GM12878 (cell line): ENCODE measurements at places on chromosomes 12 and 14. TPM values are rescaled to one million over a fixed set of nuclear protein-coding genes. Genes with fewer than 3 reads are reported as not detected.
A peak's percentile ranks its signal among the peaks of the same experiment; 100 is the strongest.

DNA sequence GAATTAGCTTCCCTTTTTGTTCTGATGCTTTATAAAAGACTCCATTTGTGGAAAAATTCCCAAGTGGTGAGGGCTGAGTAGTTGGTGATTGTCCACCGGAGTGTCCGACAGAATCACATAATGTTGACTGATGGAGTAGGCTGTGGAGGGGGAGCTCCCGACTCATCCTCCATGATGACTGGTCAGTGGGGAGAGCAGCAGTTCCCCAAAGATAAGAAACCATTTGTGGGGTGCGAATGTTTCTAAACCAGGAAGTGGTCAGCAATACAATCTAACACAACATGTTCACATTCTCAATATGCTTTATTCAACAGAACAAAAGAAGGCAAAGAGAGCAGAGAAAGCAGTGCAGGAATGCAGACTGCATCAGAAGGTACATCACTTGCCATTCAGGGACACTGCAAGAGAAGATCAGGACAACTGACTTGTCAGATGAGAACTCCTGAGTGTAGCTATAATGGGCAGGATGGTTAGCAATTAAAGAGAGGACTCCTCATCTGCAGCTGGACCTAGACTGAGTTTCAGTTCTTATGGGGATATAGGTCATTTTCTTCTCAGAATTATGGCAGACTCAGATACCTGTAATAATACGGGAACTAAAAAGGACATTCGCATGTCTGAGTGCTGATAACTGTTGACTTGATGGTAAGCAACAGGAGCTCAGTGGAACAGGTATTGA is 5.4 kb downstream of the KRT6B start:
- no peak overlapping the region for H3K27ac ChIP-seq
- no peak for DNase-seq
- H3K4me1 ChIP-seq, result no peaks in the 10 kb centered on the region
- H3K4me3 ChIP-seq, result no peak overlapping the region
- H3K36me3 ChIP-seq, result no peaks in the 10 kb centered on the region

DNA sequence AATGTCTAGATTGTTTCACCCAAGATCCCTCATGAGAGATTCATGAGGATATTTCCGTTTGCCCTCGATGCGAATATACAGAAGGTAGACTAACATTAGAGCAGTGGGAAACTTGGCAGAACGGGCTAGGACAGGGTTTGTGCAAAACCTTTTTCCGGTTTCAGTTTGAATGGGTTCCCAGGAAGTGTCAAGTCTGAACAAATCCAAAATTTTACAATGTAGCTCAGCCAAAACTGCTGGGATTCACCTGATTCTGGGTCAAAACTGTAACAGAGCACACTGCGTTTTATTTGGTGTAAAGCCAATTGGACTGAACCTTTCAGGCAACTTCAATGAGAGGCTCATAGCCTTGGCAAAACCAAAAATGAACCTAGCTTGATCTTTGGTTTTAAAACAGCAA is 337.8 kb upstream of the DIO2 start:
- H3K27ac ChIP-seq, result no peak overlapping the region
- no peak overlapping the region for H3K4me3 ChIP-seq
- H3K4me1 ChIP-seq, result no peaks in the 10 kb centered on the region
- no peak for DNase-seq

DNA sequence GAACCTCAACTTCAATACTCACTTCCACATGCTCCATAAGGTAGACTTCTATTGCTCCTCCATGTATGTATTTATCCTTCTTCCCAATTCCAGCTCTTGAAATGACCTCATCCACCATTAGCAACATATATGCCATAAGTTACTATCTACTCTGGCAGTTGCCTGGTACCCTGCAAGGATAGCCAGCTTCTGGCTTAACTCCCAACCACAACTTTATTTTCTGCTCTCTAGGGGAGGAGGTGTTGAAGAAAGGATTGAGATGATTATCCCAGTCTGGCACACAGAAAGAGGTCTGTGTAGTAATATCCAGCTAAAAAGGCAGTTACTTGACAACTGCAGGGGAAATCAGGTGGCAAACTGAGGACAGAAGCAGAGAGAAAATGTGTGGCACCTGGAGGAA is 71.5 kb upstream of the MDM1 start:
- no peak for DNase-seq
- no peak overlapping the region for H3K4me3 ChIP-seq
- H3K4me1 ChIP-seq, result no peaks in the 10 kb centered on the region
- H3K27ac ChIP-seq, result no peak overlapping the region

GRCh38 chr12:55818140-55818728 is 393 bp downstream of the ORMDL2 start:
- H3K27ac ChIP-seq, result peak overlapping the region; percentile 38
- peaks cover 10% of the 10 kb centered on the region; the same call in 1 of the 2 replicates for H3K4me1 ChIP-seq
- H3K4me3 ChIP-seq, result peak overlapping the region; percentile 81
- no peaks in the 10 kb centered on the region for H3K27me3 ChIP-seq

DNA sequence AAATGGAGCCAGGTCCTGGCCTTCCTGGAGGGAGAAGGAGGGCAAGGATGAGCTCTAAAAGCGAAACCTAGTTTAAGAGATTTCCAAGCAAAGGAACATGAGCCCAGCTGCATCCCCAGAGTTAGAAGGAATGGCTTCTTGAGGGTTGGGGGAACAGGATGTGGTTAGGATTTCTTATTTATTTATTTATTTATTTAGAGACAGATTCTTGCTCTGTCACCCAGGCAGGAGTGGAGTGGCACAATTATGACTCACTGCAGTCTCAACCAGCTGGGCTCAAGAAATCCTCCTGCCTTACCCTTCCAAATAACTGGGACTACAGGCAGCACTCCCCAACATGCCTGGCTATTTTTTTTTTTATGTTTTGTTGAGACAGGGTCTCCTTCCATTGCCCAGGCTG is 25.3 kb upstream of the TMEM106C start:
- no peak overlapping the region for H3K27ac ChIP-seq
- H3K4me1 ChIP-seq, result no peaks in the 10 kb centered on the region
- DNase-seq, result no peak
- H3K4me3 ChIP-seq, result no peak overlapping the region
- no peaks in the 10 kb centered on the region; the same call in none of the 2 replicates for H3K27me3 ChIP-seq

DNA sequence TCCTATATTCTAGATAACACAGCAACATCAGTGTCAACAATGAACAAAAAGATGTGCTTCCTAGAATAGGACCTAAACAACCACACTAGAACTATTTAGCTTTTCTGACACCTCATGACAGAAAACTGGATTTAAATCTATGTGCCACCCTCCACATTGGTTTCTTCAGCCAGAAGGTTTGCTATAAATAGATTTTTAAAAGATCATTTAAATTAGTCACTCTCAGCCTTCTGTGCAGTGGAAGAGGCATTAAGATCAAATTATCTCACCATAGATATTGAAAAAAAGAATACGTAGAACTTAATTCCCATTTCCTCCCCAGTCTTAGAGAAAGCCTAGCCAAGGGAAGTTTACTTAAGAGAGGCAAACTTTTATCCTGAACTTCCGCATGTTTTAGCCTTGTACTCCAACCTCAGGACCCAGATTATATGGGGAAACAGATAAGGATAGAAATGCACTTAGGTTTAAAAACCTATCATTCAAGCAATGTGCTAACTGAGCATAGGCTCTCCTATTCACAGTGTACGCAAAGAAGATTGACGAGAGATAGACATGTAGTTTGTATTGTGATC is 59.6 kb downstream of the NELL2 start:
- H3K27ac ChIP-seq, result no peak overlapping the region
- no peaks in the 10 kb centered on the region for H3K27me3 ChIP-seq
- H3K4me1 ChIP-seq, result no peaks in the 10 kb centered on the region
- no peaks in the 10 kb centered on the region for H3K36me3 ChIP-seq
- no peak overlapping the region for H3K4me3 ChIP-seq
- no peak for DNase-seq

- H3K27me3 ChIP-seq, result no peaks in the 10 kb centered on the region
- H3K4me1 ChIP-seq, result no peaks in the 10 kb centered on the region
- H3K4me3 ChIP-seq, result no peak overlapping the region
- H3K27ac ChIP-seq, result no peak overlapping the region
These were observed 304.4 kb upstream of the RTL1 start for GRCh38 chr14:101207897-101208296.

GRCh38 chr14:60514741-60515491 is 6.0 kb downstream of the SIX6 start:
- H3K27me3 ChIP-seq, result peaks cover 9% of the 10 kb centered on the region
- H3K4me3 ChIP-seq, result peak overlapping the region; percentile 41; the same call in 1 of the 2 replicates
- no peak for DNase-seq
- H3K4me1 ChIP-seq, result no peaks in the 10 kb centered on the region
- H3K27ac ChIP-seq, result no peak overlapping the region

DNA sequence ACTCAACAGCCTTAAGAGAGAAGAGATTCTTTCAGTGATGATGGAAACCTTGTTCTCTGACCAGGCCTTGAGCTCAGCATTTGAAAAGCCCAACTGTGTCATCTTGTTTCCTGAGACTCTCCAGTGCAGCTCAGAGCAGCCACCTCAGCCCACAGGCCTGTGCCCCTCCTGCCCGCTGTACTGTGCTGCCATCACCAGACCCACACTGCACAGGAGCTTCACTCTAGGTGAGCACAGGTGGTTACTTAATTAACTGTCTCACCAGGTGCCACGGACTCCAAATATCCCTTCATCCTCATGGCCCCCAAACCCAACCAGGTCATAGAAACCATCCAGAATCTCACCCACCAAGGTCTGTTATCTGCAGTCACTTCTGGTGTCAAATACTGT is 51.3 kb downstream of the JAG2 start:
- no peak overlapping the region for H3K27ac ChIP-seq
- H3K4me1 ChIP-seq, result no peaks in the 10 kb centered on the region
- no peaks in the 10 kb centered on the region; the same call in 1 of the 2 replicates for H3K27me3 ChIP-seq
- H3K4me3 ChIP-seq, result no peak overlapping the region
- H3K36me3 ChIP-seq, result no peaks in the 10 kb centered on the region

GRCh38 chr12:92551853-92552397 is 150.9 kb upstream of the PLEKHG7 start:
- H3K4me3 ChIP-seq, result peak overlapping the region; percentile 17; the same call in 1 of the 2 replicates
- peak overlapping the region; percentile 98 for H3K27ac ChIP-seq
- no peaks in the 10 kb centered on the region for H3K36me3 ChIP-seq
- H3K27me3 ChIP-seq, result no peaks in the 10 kb centered on the region

GRCh38 chr12:105214148-105214547 is 21.8 kb downstream of the APPL2 start:
- no peaks in the 10 kb centered on the region for H3K27me3 ChIP-seq
- no peak for DNase-seq
- no peak overlapping the region for H3K4me3 ChIP-seq
- H3K36me3 ChIP-seq, result peaks cover 2% of the 10 kb centered on the region

GRCh38 chr14:53017837-53018236 is 67.0 kb upstream of the FERMT2 start:
- no peak overlapping the region for H3K27ac ChIP-seq
- H3K4me3 ChIP-seq, result no peak overlapping the region
- DNase-seq, result no peak

DNA sequence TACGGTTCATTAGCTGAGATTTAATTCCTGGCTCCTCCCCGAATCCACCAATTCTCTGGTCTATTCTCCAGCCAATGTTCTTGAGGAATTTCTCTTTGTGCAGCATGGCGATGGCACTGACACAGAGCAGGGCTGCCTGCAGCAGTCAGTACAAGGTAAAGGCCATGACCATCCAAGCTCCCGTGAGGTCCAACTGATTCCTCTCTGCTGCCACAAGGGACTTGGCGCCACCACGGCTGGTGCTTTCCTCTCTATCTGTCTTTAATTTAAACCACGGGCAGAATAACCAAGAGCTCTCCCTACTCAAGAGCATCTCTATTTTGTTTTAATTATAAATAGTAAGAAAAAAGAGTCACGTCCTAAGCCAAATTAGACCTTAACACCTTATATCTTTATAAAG is 12.1 kb downstream of the TMEM116 start:
- H3K4me3 ChIP-seq, result no peak overlapping the region
- H3K4me1 ChIP-seq, result peaks cover 11% of the 10 kb centered on the region
- H3K27ac ChIP-seq, result no peak overlapping the region

GRCh38 chr12:78671295-78671694 is 193.3 kb upstream of the SYT1 start:
- H3K4me1 ChIP-seq, result no peaks in the 10 kb centered on the region
- H3K27ac ChIP-seq, result no peak overlapping the region
- no peak overlapping the region for H3K4me3 ChIP-seq
- no peaks in the 10 kb centered on the region for H3K27me3 ChIP-seq

DNA sequence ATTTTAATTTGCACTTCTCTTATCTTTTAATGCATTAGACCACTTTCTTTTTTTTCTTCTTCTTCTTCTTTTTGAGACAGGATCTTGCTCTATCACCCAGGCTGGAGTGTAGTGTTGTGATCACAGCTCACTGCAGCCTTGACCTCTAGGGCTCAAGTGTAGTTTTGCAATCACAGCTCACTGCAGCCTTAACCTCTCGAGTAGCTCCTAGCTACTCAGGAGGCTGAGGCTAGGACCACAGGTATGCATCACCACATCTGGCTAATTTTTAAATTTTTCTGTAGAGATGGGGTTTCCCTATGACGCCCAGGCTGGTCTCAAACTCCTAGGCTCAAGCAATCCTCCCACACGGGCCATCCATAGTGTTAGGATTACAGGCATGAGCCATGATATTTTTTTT is 12.7 kb downstream of the TMED8 start:
- H3K27me3 ChIP-seq, result no peaks in the 10 kb centered on the region
- no peak overlapping the region for H3K27ac ChIP-seq

DNA sequence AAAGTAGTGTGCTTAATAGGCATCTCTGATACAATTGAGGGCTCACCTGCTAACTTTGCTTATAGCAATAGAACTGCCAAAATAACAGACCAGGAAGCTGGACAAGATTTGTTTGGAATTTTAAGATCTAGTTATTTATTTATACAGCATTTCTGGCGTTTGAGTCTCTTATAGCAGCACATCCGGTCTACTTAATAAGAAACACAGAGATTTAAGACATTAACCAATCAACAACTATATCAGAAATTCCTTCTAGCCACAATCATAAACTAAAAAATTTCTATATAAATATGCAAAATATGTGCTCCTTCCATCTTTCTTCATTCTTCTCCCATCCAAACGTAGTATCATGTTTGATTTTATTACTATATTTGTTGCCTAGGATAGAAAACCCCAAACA is 2.6 kb downstream of the RTN1 start:
- H3K36me3 ChIP-seq, result no peaks in the 10 kb centered on the region
- H3K4me3 ChIP-seq, result no peak overlapping the region
- H3K27me3 ChIP-seq, result peaks cover 6% of the 10 kb centered on the region
- H3K4me1 ChIP-seq, result no peaks in the 10 kb centered on the region; the same call in 1 of the 2 replicates
- DNase-seq, result no peak
- H3K27ac ChIP-seq, result no peak overlapping the region

DNA sequence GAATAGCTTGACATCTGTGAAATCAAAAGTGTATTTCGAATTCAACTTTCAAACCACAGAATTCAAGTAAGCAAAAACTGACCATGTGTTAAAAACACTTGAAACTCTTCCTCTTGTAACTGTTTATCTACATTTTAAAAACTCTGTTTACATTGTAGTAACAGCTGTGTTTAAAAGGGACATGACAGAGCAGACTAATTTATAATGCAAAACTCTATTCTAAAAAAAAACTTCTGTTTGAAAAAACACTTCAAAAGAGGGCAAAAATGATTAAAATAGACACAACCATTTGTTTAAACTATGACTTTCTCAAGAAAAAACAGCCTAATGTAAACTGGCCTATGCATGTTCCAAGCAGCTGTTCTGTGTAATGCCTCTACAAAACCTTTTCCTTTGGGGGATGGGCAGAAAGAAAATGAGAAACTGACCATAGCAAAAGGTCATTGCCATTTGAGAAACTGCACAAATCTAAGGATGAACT is 149.1 kb upstream of the HMGA2 start:
- H3K4me3 ChIP-seq, result no peak overlapping the region
- no peaks in the 10 kb centered on the region for H3K4me1 ChIP-seq
- DNase-seq, result no peak
- H3K27ac ChIP-seq, result no peak overlapping the region
- no peaks in the 10 kb centered on the region for H3K36me3 ChIP-seq
- H3K27me3 ChIP-seq, result no peaks in the 10 kb centered on the region

SLC6A15 gene
- not detected in 2 replicates for total RNA-seq

DEPDC4 gene
- 1.6 and 1.9 TPM in 2 replicates for total RNA-seq

SERPINA1 gene
- 5.1 and 6.6 TPM in 2 replicates for total RNA-seq

RNF212B gene
- total RNA-seq, result not detected in 2 replicates

MSI1 gene
- 0.16 TPM in 1 of 2 replicates, not detected in the other for total RNA-seq
